Activated naive CD4-positive, alpha-beta T cell treated with Interleukin-2 at 50 U/mL for 16 hours (primary cell): ENCODE measurements at places on chromosomes 12 and 14.

- no peak for DNase-seq
These were observed 108.5 kb downstream of the SCARB1 start for GRCh38 chr12:124754949-124755800.

GRCh38 chr12:115313929-115314328, 630.0 kb upstream of the TBX3 start:
- no peak for DNase-seq

DNA sequence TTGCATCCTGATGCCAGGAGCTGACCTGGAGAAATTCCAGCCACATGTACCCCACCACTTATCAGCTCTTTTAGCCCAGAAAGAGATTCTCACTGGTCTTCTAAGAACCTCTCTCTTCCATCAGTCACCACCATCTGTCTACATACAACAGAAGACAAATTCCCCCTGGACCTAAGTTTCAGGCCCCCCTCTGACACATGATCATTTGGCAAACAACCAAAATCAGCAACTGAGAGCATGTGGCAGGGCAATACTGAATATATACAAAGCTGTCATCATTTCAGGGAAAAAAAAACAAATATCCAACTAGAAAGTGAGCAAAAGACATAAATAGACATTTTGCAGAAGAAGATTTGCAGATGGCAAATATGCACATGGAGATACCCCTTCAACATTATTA, 180.2 kb downstream of the FOXN3 start:
- no peak for DNase-seq

DNA sequence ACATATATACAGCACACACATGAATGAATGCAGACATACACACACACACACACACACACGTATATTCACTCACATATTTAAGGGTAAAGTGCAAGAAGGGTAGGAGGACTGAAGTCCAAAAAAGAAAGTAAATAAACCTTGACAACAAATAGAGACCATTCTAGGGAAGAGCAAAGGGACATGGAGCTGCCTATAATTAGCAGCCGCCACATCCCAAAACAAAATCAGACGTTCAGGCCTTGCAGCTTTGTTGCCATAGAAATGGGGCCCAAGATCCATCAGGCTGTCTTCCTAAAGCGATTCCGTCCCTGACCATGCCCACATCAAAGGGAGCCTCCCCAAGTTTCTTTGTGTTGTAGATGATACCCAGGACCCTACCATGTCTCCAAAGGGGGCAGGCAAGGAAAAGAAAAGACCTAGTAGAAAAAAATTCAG, 703.5 kb upstream of the TBX3 start:
- no peak for DNase-seq

GRCh38 chr14:78005325-78005724, 164.8 kb upstream of the NRXN3 start:
- no peak for DNase-seq

DNA sequence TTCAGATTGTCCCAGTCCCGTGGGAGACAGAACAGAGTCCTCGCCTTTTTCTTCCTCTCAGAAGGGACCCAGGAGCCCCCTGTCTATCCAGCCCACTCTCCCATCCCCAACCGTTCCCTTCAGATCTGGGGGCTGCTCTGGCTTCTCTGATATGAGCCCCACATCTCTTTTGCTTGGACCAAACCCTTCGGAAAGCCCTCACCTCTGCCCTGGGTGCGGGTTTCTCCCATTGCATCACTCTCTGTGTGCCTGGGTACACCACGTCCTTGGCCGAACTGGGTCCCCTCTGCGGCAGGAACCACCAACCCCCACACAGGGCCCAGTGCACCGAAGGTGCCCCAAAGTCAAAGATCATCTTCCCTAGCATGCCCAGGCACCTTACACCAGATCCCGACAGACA, 87.8 kb downstream of the DICER1 start:
- DNase-seq: no peak

DNA sequence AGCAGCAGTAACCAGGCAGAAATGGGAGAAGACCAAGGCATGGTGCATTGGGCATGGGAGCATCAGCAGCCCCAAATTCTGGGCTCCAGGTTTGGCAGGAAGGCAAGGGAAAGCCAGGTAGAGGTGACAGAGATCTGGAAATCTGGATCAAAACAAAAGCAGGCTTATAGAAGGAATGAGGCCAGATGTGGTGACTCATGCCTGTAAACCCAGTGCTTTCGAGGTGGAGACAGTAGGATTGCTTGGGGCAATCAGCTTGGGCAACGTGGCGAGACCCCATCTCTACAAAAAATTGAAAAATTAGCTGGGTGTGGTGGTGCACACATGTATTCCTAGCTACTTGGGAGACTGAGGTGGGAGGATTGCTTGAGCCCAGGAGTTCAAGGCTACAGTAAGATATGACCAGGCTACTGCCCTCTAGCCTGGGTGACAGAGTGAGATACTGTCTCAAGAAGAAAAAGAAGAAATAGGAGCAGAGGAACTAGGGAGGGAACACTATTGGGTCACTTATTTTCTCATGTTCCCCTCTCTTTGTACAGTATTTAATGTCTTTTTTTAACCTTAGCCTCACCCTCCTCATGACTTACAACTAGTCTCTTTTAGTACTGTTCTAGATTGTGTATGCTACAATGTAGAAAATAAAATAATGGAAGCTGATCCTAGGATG, 25.1 kb downstream of the SLC4A8 start:
- no peak for DNase-seq

- no peak for DNase-seq
These were observed 254.8 kb downstream of the CACNA1C start for GRCh38 chr12:2307550-2307949.

DNA sequence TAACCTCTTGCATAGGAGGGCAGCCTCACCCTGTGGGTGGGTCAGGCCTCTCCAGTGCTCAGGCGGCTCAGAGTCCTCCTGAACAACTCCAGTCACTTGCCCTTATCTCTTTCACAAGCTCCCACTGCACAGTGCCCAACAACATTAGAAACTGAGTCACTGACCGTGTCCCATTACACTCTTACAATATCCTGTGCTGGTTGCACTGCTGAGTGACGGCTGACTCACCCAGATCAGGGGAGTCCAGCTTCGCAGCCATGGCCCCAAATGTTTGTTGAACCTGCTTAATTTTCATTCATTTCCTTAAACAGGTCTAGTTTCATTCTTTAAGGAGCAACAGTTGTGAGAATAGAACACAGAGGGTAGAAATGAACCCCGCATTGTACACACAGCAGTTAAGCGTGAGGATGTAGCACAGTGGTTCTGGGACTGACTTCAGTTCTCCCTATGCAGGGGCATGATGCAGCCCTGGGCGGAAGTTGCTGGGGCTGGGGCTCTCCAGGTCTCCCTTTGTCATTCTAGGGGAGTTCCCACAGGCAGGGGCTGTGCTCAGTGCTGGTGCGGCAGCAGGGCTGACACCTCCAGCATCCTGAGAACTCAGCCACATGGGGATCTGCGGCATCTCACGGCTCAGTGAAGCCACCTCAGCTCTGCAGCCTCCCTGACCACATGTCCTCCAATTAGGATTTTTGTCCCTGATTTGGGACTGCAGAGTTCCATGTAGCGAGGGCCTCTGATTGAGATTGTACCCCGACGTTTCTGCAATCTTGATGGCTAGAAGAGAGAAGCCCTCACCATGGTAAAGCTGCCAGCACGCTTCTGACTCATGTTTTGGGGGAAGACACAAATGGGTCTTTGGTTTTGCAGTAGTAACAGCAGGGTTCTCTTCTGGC, 16.1 kb downstream of the GPR68 start:
- peak; percentile 89 for DNase-seq

DNA sequence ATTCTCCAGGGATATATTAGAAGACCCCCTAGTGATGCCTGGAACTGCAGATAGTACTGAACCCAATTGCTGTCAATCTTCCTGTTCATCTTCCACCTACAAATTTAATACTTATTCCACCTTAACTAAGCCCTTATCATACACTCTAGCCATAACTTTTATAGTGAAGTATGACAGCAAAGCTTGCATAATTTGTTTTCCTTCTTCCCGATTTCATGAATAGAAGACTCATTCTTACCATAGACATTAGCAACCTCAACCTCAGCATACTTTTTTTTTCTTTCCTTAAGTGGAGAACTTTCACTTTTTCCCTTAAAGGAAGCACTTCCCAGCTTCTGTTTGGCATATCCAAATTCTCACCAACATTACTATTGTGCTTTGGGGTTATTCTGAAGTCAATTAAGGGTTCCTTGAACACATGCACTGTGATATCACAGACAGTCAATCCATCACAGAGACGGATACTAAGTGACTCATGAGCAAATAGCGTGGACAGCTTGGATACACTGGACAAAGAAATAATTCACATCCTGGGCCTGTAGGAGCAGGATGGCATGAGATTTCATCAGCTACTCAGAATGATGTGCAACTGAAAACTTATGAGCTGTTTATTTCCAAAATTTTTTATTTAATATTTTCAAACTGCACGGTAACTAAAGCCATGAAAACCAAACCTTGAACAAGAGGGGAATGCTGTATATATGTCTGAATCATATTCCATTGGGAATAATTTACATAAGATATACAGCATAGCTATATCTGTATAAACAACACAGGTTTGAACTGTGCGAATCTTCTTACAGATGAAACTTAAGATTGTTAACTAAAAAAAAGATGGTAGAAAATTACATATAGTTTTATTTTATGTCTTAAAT, 63.9 kb downstream of the SYT1 start:
- no peak for DNase-seq

DNA sequence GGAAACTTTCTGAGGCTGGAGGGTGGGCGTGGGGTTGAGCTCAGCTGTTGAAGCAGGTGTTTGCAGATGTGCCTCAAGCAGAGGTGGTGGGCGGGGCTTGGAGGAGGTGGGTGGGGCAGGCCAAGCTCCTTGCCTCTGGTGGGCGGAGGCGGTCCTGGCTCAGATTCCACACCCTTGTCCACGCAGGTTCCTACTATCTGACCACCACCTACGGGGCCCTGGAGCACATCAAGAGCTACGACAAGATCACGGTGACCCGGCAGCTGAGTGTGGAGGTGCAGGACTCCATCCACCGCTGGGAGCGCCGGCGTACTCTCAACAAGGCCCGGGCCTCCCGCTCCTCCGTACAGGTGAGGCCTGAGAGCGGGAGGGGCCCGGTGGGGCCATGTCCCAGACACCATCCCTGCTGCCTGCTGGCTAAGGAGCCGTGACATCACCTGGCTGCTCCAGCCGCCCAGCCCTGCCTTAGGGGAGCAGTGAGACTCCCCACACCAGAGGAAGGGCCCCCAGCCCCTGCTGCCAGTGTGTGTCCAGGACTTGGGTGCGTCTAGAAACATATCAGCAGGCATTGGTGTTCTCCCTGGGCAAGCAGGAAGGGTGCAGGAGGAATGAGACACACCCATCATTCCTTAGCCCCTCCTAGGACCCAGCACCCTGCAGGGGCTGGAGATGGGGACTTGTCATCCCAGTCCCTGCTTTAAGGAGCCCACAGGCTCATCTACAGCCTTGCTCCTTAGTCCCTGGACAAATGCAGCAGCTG, 63.4 kb downstream of the LGMN start:
- DNase-seq: no peak

GRCh38 chr12:25377469-25378177, 126.9 kb upstream of the KRAS start:
- DNase-seq: peak; percentile 24

- DNase-seq: no peak
These were observed 66.5 kb downstream of the DAD1 start for GRCh38 chr14:22522466-22522957.

GRCh38 chr12:123363740-123364531, 711 bp downstream of the SBNO1 start:
- DNase-seq: peak; percentile 35
